ENCODE measurements at places on chromosomes 2 and 18.

GRCh38 chr2:224545884-224546644 is 39.1 kb downstream of the CUL3 start:
- no peak for DNase-seq

GRCh38 chr2:158498749-158499136 is 42.0 kb downstream of the PKP4 start:
- DNase-seq: no peak

DNA sequence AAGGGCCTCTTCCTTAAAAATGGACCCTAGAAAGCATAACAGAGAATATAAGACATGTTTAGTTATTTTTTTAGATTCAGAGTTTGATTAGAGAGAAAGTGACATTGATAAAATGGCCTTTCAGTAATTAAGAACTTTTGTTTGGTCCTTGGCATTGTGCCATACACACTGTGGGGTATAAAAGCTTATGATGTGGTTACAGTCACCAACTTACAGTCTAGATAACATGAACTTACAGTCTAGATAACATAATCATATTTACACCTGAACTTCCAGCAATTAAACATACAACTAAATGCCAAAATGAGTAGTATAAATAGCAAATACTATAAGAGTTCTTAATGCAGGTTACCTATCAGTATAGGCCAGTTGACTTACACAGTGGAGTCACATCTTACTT is 25.6 kb upstream of the EFEMP1 start:
- DNase-seq: no peak

DNA sequence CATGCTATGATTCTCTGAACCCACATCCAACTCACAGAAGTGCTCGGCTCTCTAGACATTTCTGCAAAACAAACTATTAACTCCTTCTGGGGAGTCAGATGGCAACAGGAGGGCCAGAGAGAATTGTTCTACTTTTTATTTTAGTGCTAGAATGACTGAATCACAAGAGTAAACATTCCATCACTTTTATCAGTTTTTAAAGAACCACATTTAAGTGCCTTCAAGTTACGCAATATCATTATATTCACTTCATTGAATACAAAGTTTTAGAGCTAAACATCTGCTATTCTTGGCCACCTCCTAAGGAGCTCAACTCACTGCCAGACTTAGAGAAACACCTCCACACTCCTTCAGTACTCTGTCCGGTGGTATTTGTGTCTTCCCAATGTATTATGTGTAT is 22.4 kb downstream of the B4GALT6 start:
- no peak for DNase-seq

GRCh38 chr2:128805237-128805636 is 486.6 kb upstream of the HS6ST1 start:
- DNase-seq: no peak

- DNase-seq: no peak
Observed at GRCh38 chr2:138455275-138455674, 46.3 kb upstream of the SPOPL start.
